Muscle of leg (tissue), 16 donors: ENCODE measurements at places on chromosomes 13 and 19.

GRCh38 chr13:23588666-23589065 is 18.5 kb downstream of the TNFRSF19 start:
- DNase-seq = no peak
- H3K4me3 ChIP-seq = no peak overlapping the region

GRCh38 chr13:20425819-20426219 is 99.8 kb downstream of the CRYL1 start:
- H3K4me1 ChIP-seq = peaks cover 14% of the 10 kb centered on the region
- no peak for DNase-seq
- H3K27ac ChIP-seq = no peak overlapping the region
- H3K36me3 ChIP-seq = peaks cover 7% of the 10 kb centered on the region

DNA sequence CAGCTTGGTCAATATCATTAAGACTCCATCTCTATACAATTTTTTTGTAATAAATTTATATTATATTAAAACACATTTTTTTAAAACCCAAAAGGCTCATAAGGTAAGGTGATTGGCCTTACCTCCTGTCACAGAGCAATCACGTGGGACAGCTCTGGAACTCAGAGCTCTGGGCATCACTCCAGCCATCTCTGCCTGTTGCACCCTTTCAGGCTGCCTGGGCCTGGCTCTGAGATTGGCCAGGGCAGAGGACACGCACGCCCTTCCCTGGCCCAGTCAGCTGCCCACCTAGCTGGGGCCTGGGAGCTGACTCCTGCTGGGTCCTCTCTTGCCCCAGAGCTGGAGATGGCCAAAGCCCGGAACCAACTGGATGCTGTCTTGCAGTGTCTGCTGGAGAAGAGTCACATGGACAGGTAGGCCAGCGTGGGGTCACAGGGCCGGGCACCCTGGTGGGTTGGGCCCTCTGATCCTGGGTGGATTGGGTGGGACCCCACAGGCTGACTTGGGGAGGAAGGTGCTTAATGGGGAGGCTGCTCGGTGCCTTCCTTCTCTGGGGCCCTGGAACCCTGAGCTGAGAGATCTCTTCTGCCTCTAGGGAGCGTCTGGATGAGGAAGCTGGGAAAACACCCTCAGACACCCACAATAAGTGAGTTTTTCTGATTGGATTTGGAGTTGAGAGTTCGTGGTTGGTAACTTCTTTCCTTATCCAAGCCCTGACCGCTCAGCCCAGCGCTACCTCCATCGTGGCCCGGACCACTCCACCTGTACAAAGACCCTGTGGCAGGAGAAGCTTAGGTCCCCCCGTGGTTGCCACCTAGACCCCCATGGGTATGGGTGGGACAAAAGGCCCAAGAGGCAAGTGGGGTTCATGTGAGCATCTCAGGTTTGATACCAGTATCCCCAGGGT is 3.7 kb downstream of the LIN37 start:
- H3K27me3 ChIP-seq = no peaks in the 10 kb centered on the region
- no peak overlapping the region for H3K4me3 ChIP-seq
- H3K27ac ChIP-seq = no peak overlapping the region
- no peak for DNase-seq

- H3K4me3 ChIP-seq = no peak overlapping the region
- no peak for DNase-seq
- no peaks in the 10 kb centered on the region for H3K27me3 ChIP-seq
- peaks cover 43% of the 10 kb centered on the region for H3K36me3 ChIP-seq
These were observed 19.2 kb downstream of the ZNF787 start for GRCh38 chr19:56101746-56102535.

- no peaks in the 10 kb centered on the region for H3K27me3 ChIP-seq
- H3K4me3 ChIP-seq = no peak within 1 kb of the TSS
- H3K4me1 ChIP-seq = peaks cover 20% of the 10 kb centered on the region
- no peaks in the 10 kb centered on the region for H3K36me3 ChIP-seq
- no peak for DNase-seq
These were observed at the start of gene TMIGD2 for GRCh38 chr19:4302243-4302640. Gene TMIGD2, minus strand, starts transcription at chr19:4302389. Its CDS starts 4 bp downstream, at chr19:4302385.

- DNase-seq = no peak
- peaks cover 2% of the 10 kb centered on the region for H3K36me3 ChIP-seq
- H3K4me3 ChIP-seq = no peak overlapping the region
- no peaks in the 10 kb centered on the region for H3K27me3 ChIP-seq
These were observed 213.6 kb downstream of the RGCC start for GRCh38 chr13:41670873-41671443.

- peaks cover 16% of the 10 kb centered on the region for H3K36me3 ChIP-seq
- H3K4me3 ChIP-seq = no peak overlapping the region
- H3K27ac ChIP-seq = no peak overlapping the region
- H3K27me3 ChIP-seq = no peaks in the 10 kb centered on the region
- peaks cover 41% of the 10 kb centered on the region for H3K4me1 ChIP-seq
These were observed 43.0 kb downstream of the RAB20 start for GRCh38 chr13:110518571-110518970.

DNA sequence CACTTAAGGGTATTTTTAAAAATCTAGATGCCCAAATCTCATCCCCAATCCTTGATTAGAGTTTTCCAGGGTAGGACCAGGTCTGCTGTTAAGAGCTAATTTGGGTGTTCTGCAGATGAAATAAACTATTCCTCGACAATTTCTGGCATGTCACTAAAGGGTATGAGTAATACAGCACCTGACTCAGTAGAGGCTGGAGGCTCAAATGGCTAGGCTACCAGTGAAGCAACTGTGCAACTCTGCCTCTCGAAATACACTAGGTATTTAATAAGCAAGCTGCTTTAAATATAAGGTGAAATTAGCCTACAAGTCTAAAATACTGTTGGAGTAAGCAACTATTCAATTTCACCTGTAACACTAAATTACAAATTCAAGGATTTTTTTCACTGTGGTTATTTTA is 1.5 kb downstream of the RNF6 start:
- no peaks in the 10 kb centered on the region for H3K27me3 ChIP-seq
- no peak overlapping the region for H3K4me3 ChIP-seq
- H3K36me3 ChIP-seq = peaks cover 20% of the 10 kb centered on the region
- peaks cover 11% of the 10 kb centered on the region for H3K4me1 ChIP-seq
- H3K27ac ChIP-seq = peak overlapping the region; percentile 98

- peaks cover 11% of the 10 kb centered on the region for H3K4me1 ChIP-seq
- H3K27ac ChIP-seq = no peak overlapping the region
- DNase-seq = no peak
- peaks cover 30% of the 10 kb centered on the region for H3K36me3 ChIP-seq
- no peaks in the 10 kb centered on the region for H3K27me3 ChIP-seq
These were observed 5.9 kb downstream of the BORCS8 start for GRCh38 chr19:19185853-19186740.
